ENCODE measurements at places on chromosomes 13 and 19. TPM values are rescaled to one million over a fixed set of nuclear protein-coding genes. Genes with fewer than 3 reads are reported as not detected.

DNA sequence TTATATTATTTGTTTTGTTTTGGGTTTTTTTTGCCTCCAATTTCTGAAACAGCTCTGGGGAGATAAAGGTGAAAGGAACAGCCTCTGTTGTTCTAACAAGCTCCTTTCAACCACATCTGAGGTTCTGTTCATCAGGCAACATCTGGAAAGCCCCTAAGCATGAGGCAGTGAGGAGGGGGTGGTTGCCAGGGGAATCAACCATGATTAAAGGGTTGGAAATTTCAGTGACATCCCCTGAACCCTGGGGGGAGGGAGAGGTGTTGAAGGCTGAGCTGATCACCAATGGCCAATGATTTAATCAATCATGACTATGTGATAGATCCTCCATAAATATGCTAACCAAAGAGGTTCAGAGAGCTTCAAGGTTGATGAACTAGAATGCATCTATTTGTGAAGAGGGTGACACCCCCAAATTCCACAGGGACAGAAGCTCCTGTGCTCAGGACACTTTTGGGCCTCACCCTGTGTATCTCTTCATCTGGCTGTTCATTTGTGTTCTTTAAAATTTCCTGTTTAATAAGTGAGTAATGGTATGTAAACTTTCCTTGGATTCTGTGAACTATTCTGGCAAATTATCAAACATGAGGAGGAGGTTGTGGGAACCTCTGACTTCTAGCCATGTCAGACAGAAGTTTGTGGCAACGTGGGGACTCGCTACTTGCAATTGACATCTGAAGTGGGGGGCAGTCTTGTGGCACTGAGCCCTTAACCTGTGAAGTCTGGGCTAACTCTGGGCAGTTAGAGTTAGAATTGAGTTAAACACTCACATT is 221.3 kb downstream of the NHLRC3 start:
- DNase-seq: no peak

DNA sequence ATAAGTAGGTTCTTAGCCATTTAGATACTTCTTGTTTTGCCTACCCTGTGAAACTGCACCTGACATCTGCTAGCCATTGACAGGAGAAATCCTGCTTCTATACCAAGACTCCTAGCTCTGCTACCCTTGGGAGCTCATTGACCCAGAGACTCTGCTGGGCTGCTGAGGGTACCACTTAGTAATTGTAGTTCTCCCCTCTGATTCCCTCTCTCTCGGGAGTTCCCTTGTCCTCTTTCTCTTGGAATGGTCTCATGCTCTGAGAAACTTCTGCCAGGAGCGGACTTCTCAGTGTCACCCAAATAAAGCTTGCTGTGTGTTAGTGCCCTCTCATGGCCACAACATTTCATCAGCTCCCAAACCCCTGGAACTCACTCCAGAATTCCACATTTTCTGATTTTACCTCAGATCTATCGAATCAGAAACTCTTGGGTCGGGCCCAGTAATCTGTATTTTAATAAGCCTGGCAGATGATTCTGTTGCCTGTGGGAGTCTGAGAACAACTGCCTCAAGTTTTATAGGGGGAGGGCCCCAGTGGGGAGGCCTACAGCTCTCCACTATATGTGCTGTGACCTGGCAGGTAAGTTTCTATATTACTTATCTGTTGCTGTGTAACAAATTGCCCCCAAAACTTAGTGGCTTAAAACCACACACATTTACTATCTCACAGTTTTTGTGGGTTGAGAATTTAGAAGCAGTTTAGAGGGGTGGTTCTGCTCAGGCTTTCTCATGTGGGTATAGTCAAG is 221.1 kb downstream of the TDRD3 start:
- DNase-seq: no peak

Gene ZNF99
- not detected for total RNA-seq

Gene ATP12A
- 0.17 TPM for total RNA-seq
